ENCODE measurements at places on chromosomes 1 and 21. TPM values are rescaled to one million over a fixed set of nuclear protein-coding genes. Genes with fewer than 3 reads are reported as not detected.

Gene C8B
- not detected for total RNA-seq

GRCh38 chr21:44920694-44921604, at the start of gene ITGB2:
Gene ITGB2 (minus strand): TSS chr21:44920899. CDS start chr21:44910782, 10,117 bp downstream.
- no peak for DNase-seq

DNA sequence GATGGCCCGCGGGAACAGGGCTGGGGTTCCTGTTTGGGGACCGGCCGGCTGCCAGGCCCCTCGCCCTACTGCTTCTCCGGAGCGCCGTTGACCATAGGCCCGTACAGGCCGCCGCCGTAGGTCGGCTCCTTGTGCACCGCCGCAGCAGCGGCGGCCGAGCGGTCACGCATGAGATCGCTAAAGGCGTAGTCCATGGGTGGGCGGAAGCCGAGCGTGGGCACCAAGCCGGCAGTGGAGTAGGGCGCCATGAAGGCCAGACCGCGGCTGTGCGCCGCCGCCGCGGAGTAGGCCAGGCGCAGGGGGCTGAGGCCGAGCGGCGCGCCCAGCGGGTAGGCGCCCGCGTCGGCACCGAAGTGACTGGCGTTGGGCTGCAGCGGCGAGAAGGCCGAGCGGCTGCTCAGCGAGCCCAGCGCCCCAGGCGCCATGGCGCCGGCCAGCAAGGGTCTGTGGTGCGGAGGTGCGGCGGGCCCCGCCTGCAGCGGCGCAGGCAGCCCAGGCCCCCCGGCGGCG, 4.6 kb downstream of the DMRTA2 start:
- DNase-seq, result no peak

- no peak for DNase-seq
Measured at GRCh38 chr21:31666445-31667010, 7.0 kb downstream of the SOD1 start.

- peak; percentile 27 for DNase-seq
Measured at GRCh38 chr1:109392788-109393616, 4.7 kb downstream of the SORT1 start.
